Left lobe of liver (tissue), 2 donors: ENCODE measurements at places on chromosomes 1 and 21.
A peak's percentile ranks its signal among the peaks of the same experiment; 100 is the strongest.

GRCh38 chr1:185546029-185546428 is 188.2 kb upstream of the HMCN1 start:
- no peak for DNase-seq

GRCh38 chr1:171188388-171189266 is 3.5 kb downstream of the FMO2 start:
- peak; percentile 57 for DNase-seq

GRCh38 chr1:54998677-54999076 is at the start of gene BSND:
BSND (plus strand) TSS chr1:54998933; CDS start chr1:54999187, 254 bp downstream.
- DNase-seq = no peak

DNA sequence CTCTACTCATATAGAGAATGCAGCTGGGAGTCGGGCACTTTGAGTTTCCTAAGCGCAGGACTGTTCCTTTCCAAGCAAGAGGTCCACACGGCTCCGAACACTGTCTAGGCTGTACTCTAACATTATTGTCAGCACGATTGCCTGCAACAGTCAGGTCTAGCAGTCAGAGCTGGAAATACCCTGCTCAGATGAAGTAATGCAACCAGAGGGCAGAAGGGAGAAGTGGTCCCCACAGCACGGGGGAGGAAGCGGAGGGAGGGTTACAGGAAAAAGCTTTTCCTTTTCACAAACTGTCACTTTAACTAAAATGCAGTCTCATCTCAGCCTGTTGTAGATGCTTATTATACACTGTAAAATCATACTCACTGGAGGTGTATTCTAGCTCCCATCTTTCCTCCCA is 98.9 kb upstream of the SLC44A3 start:
- DNase-seq = no peak

DNA sequence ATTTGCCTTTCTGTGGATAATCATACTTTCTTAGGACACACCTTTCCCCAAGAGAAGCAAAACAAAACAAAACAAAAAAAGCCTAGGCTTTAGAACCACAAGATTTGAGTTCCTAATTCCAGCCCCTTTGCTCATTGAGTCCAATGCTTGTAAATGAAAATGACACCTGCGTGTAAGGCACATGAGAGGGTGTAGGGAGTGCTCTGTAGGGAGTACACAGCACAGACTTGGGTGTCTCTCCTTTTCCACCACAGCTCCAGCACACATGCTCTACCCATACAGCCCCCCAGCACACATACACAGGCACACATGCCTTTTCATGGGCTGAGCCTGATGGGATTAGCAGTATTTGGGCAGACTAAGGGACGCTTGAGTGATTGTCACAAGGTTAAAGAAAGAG is 9.2 kb upstream of the NGF start:
- DNase-seq = no peak

GRCh38 chr1:230176871-230177411 is 109.9 kb downstream of the GALNT2 start:
- peak; percentile 40 for DNase-seq

- no peak for DNase-seq
Observed at GRCh38 chr1:230693221-230693620, 20.7 kb downstream of the AGT start.

- DNase-seq = no peak
Observed at GRCh38 chr1:202613571-202613970, 96.7 kb downstream of the SYT2 start.

GRCh38 chr21:46005481-46005881 is 23.9 kb downstream of the COL6A1 start:
- DNase-seq = peak; percentile 39

- DNase-seq = no peak
Observed at GRCh38 chr1:63575340-63575826, 17.8 kb upstream of the PGM1 start.

GRCh38 chr1:158366783-158367182 is 13.1 kb downstream of the CD1E start:
- DNase-seq = no peak

GRCh38 chr1:13952985-13953384 is 253.0 kb downstream of the PRDM2 start:
- no peak for DNase-seq
